HFFc6 (cell line): ENCODE measurements at places on chromosomes 16 and 17. TPM values are rescaled to one million over a fixed set of nuclear protein-coding genes. Genes with fewer than 3 reads are reported as not detected.

- no peak for DNase-seq
Observed at GRCh38 chr17:29585080-29585751, 4.2 kb downstream of the GIT1 start.

GRCh38 chr17:82595893-82596292 is 52.4 kb downstream of the WDR45B start:
- no peak for DNase-seq

GRCh38 chr17:43021741-43022512 is at the start of gene VAT1:
Gene VAT1, minus strand, starts transcription at chr17:43022385. Its CDS starts 63 bp downstream, at chr17:43022322.
- peak; percentile 50 for DNase-seq

- DNase-seq = no peak
Observed at GRCh38 chr17:13395862-13396261, 205.9 kb downstream of the HS3ST3A1 start.

GRCh38 chr17:52136166-52136565 is 22.3 kb downstream of the CA10 start:
- DNase-seq = no peak

DNA sequence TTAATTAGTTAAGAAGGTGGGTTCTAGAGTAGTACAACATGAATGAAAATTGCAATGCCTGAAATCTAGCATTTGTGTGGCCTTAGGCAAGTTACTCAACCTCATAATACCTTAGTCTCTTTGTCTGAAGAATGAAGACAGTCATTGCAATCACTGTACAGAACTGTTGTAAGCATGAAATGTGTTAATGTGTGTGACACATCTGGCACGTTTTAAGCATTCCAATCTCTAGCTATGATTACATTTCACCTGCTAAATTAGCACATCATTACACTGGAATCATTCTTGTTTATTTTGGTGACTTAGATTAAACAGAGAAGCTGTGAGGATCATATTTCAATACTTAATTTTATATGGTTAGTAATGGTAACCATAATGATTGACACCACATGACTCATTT is 629.7 kb upstream of the KIF2B start:
- DNase-seq = no peak

DNA sequence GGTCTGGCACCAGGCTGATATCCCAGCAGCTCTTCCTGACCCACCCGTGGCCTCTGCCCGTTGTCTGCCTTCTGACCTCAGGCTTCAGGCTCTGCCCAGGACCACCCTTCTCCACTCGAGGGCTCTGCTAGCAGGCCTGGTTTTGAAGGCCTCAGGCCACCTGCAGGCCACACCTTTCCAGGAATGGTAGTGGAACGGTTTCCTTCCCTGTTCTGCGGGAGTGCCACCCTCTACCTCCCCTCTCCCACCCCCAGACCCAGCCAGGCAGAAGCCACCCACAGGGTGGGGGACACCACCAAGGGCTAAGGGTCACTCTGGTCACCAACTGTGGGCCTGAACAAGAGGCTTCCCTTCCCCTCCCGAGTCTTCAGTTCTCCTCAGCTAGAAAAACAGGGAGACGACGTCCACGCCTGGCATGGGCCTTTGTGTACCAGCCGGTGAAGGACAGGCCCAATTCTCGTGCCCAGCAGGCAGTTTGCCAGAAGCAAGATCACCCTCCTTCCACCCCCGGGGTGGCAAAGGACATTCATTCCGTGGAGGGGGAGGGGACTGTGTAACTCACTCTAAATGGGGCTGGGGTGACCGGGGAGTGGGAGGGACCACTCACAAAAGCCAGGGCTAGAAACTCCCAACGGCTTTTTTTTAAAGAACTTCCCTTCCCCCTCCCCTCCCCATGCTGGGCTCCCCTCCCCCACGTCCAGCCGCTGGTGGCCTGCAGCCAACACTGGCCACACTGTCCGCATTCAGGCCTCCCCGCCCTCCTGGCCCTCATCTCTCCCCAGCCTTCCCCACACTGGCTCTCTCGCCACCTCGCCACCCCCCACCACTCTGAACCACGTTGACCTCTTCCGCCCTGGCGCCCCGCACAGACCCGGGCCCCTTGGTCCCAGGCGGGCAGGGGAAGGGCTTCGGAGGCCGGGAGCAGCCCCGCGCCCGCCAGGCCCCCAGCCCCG is 7.7 kb downstream of the CBX4 start:
- DNase-seq = no peak

- DNase-seq = no peak
Observed at GRCh38 chr16:85288869-85289660, 176.8 kb upstream of the CIBAR2 start.

KSR1 gene
- 3.2 and 4.1 TPM in 2 replicates for total RNA-seq

UNC13D gene
- total RNA-seq = 0.17 TPM in 2 of 3 replicates, not detected in the other

DNA sequence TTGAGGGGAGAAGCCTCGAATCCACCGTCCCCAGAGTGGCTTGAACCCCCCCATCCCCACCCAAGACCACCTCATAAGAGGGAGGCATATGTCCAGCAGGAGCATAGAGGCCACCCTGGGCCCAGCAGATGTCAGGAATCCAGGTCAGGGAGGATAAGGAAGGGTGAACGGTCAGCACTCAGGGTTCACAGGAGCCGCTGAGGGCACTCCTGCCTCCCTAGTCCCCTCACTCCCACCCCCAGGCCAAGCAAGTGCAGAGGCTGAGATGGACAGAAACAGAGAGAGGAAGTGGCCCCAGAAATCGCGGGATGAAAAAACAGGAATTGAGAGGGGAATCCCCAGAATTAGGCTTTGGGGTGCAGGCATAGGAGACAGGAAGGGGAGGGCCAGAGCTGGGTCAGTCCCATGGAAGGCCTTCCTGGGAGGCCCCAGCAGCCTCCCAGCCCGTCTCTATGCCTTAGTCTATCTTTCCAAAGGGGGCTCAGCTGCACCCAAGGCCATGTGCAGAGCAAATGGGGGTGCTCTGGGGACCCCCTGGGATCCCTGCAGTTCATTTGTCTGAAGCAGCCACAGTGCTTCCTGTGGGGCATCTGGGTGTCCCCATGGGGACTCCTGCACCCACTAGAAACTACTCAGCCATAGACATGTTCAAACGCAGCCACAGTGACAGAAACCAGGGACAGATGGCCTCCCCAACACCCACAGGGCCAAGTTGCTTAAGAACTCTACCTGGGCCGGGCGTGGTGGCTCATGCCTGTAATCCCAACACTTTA is 1.7 kb downstream of the CMTM3 start:
- DNase-seq = no peak

CCL18 gene
- total RNA-seq = not detected in 3 replicates

PGAP6 gene
- 56.9 to 59.8 TPM (median 58.5 TPM) in 3 replicates for total RNA-seq

DNA sequence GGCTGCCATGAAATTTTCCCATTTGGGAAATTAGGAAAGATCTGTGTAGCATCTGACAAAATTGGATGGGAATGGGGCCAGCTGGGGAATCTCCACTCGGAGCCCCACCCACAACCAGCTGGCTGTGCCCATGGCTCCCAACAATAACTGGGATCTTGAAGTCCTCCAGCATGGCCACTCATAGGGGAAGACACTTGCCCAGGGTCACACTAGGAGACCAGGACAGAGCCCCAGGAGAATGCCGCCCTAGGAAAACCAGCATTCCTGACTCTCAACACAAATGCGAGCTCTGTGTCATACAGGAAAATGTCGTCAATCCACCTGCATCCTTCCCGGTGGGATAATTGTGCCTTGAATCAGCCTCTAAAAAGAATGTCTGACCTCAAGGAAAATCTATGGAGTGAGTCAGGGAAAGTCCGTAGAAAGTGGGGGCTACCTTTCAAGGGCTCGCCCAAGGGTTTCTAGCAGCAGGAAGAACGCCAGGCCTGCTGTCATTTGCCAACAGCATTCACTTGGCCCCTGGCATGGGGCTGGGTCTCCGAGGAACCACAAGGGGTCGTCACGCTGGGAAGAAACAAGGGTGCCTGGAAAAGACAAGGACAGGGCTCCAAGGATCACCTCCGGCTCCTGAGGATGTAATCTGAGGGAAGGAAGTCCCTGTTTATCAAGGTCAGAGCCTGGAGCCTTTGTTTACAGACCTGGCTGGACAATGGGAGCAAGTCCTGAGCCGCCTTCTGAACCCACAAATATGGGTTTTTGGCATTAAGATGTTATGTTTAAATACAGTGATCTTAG is 15.9 kb downstream of the CDH5 start:
- DNase-seq = peak; percentile 80

GRCh38 chr17:50426814-50427787 is 1.1 kb downstream of the ACSF2 start:
- DNase-seq = peak; percentile 10

ZSCAN10 gene
- not detected in 2 replicates for total RNA-seq

DNA sequence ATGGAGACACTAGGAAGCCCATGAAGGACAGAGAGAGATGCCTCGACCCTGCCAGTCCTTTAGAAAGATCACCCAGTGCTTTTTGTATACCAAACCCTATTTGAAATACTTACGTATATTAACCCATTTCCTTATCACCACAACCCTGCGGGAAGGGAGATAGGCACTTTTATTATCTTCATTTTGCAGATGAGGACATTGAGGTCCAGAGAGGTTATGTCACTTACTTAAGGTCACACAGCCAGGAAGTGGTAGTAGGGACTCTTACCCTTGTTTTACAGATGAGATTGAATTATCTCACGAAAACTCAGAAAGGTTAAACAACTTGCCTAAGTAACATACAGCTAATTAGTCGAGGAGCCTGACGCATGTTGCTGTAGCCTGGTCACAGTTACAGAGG is 38.2 kb downstream of the IL4R start:
- no peak for DNase-seq

GCGR gene
- not detected in 3 replicates for total RNA-seq

GP1BA gene
- total RNA-seq = not detected in 2 replicates

DNA sequence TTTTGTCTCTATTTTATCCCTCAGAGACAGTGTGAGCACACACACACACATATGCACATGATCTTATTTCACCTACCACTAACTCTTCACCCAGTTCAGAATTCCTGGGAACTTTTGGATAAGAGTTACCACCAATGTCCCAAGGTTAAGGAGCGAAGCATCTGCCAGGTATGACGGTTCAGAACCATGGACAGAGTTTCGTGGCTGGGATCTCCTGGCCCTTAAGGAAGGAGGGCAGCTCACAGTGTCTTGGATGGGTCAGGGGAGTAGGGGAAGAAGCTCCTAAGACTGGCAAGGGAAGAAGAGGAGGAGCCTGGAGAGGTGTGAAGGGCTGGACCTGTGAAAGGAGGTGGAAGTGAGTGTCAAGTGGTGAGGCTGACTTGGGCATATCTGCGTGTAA is 23.0 kb upstream of the TMEM132E start:
- DNase-seq = no peak

MBTPS1 gene
- 96.6 and 120 TPM in 2 replicates for total RNA-seq

DNA sequence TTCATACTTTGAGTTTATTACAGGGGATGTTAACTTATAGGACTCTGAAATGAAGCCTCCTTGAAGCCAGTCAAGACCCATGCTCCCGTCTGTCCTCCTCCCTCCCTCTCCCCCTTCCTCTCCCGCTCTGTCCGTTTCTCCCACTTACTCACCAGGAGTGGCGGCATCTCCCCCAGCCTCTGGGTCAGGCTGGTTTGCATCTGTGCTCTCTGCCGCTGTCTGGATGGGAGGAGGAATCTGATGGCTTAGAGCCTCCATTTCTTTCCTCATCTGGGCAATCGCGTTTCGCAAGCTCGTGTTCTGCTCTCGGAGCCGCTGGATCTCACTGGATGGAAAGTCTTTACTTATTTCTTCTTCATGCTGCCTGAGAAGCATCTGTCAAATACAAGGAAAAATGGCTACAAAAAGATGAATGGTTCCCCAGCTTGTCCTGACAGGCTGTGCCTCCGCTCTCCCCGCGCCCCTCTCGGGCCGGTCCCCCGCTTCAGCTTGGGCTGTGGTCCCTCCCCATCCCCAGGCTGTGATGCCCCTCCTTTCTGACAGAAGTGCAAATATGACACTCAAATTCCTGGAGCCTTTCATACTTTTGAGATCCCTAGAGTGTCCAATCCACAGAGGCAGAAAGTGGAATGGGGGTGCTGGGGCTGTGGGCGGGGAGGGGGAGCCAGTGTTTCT is 40.0 kb downstream of the CCDC57 start:
- no peak for DNase-seq

SDR42E2 gene
- not detected in 3 replicates for total RNA-seq

DNA sequence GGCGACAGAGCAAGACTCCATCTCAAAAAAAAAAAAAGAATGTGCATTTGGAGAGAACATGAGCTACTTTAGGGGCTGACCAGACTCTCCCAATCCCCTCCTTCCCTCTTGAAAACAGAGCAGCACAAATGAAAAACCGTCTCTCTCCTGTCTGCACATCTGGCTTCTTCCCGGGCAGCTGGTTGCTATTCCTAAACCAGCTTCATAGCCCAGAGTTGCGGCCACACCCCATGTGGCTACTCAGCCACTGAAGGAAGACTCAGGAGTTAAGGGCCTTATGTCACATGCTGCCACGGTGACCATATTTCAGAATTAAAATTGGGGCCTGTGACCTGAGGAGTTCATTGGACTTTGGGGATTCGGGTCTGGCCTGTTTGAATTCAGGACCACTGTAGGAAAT is 48.3 kb downstream of the KATNIP start:
- no peak for DNase-seq

CDC6 gene
- 15.8 and 31.9 TPM in 2 replicates for total RNA-seq

DYNLRB2 gene
- 0.52 to 0.94 TPM in 2 of 3 replicates, not detected in the other for total RNA-seq

GJD3 gene
- 0.36 to 1.5 TPM (median 0.76 TPM) in 3 replicates for total RNA-seq

DNA sequence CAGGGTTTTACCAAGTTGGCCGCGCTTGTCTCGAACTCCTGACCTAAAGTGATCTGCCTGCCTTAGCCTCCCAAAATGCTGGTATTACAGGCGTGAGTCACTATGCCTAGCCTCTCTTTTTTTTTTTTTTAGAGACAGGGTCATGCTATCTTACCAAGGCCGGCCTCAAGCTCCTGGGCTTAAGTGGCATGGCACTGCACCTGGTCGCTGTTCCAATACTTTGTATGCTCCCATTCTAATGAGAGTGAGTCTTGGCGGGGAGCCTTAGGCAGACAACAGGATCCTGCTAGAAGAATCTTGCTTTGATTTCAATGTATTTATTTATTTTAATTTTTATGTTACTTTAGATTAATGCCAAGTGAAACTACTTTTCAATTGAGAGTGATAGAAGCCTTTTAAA is 21.9 kb downstream of the TOM1L2 start:
- DNase-seq = no peak

DNA sequence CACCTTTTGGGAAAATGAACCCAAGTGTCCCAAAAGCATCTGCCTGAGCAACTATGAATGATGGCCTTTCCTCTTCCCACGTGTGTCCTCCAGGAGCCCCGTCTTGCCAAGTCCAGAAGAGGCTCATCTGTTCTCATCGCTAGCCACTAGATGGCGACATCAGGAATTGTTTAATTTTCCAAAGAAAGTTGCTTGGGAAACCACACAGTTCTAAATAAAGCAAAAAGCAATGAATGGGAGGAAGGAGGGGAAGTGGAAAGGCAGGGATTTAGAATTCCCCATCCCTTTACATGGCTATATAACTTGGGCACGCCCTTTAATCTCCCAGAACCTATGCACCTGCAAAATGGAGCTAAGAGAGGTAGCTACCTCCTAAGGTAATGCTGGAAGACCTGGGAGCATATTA is 9.0 kb upstream of the CDH5 start:
- peak; percentile 85 for DNase-seq

KRT40 gene
- not detected in 3 replicates for total RNA-seq

- DNase-seq = no peak
Observed at GRCh38 chr17:33013596-33014375, 22.1 kb downstream of the SPACA3 start.

- no peak for DNase-seq
Observed at GRCh38 chr17:28399808-28400207, 6.2 kb downstream of the SLC46A1 start.
